H1 (cell line): ENCODE measurements at places on chromosomes 12 and 14. TPM values are rescaled to one million over a fixed set of nuclear protein-coding genes. Genes with fewer than 3 reads are reported as not detected.
A peak's percentile ranks its signal among the peaks of the same experiment; 100 is the strongest.

- DNase-seq, result no peak
Measured at GRCh38 chr12:54535474-54535873, 13.9 kb upstream of the PDE1B start.

DNA sequence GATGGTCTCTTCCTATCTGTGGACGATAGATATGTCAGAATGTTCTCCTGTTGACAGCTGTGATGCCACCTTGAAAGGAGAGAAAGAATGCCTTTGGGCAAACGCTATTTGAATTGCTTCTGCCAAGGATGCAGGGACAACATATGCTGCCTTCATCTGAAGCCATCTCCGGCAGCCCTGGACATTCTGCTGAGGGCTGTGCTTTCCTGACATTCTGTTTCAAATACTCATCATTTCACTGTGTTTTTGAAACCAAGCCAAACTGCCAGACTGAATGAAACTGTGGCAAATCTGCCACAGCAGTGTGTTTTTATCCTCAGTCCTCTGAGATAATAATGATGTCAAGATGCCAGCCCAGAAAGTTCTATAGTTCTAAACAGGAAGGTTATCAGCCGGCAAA, 85.8 kb upstream of the BCAT1 start:
- no peak for DNase-seq

Gene STYK1
- polyA plus RNA-seq, result 0.38 and 0.61 TPM in 2 replicates

GRCh38 chr12:50986966-50987737, 34.8 kb downstream of the HIGD1C start:
- DNase-seq, result no peak

- DNase-seq, result no peak
Measured at GRCh38 chr14:31024010-31024480, 1.4 kb upstream of the AP4S1 start.

DNA sequence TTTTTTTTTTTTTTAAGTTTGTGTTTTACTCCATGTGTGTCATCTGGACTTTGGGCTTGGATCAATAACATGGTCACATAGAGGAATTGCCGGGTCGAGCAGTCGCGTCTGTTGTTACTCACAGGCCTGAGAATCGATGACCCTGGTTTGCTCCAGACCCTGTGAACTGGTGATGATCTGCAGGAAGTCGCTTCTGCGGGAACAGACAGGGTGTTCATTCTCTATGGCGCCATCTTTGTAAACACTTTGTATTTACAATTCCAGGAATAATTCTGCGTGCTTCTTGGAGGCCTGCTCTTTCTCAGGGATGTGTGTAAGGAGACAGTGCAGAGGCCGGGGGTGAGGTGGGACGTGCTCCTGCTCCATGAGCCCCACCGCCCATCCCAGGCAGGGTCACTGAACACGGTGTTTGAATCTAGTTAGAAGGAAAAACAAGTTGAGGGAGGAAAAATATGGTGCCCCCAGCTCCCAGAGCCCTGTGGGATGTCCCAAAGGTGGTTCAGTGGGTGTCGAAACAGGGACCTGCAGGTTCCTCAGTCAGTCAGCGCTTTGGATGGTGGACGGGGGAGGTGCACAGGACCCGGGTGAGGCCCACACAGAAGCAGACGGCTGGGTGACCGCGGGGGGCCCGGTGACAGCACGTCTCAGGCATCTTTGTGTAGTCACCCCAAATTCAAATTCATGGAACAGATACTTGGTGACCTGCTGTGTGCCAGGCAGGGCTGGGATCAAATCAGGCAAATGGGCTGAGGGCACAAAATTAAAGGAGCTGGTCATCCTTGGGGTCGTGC, 58.8 kb downstream of the ADGRD1 start:
- DNase-seq, result no peak

DNA sequence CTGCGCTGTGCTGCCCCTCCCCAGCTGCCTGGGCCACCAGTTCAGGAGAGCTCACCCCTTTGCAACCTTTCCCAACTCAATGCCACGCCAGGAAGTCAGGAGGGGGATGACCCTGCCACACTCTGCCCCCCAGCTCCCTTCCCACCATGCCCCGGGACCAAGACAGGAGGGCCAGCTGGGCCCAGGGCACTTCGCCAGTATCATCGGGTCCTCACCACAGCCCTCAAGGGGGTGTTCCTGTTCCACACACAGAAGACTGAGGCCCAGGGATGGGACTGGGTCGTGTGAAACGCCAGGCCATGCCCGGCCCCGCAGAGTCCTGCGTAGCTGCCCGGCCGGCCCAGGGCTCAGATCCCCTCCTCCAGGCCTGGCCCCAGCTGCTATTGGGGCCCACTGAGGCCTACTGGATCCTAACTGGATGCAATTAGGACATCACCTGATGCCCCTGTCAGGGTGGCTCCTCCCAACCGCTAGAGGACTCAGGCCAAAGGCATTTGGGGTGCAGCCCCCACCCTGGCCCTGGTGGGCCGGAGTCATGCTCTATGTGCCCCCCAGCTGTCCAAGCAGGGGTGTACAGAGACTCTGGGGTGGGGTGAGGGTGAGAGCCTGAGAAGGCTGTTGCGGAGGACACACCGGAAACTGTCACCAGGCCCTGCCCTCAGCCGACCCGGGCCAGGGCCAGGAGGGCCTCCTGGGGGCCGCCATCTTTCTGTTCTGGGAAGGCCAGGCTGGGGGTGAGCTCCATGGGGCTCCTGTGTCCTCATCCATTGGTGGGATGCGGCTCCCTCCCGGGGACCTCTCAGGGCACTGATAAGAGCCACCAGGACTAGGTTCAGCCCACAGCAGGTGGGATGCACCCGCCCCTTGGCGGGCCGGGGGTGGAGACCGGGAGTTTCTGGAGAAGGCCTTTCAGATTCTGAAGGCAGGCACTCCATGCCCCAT, 29.3 kb upstream of the ANKRD9 start:
- DNase-seq, result no peak

Gene SETD3
- polyA plus RNA-seq, result 16.0 and 24.0 TPM in 2 replicates

GRCh38 chr14:99603471-99604277, at the start of gene CCDC85C:
TSS of gene CCDC85C (minus strand) at chr14:99604207. CDS start at chr14:99603959, 248 bp downstream.
- DNase-seq, result peak; percentile 71

Gene ALG10B
- 5.4 and 10.7 TPM in 2 replicates for polyA plus RNA-seq

- peak; percentile 71 for DNase-seq
Measured at GRCh38 chr12:23055004-23055403, 430.0 kb downstream of the ETNK1 start.

DNA sequence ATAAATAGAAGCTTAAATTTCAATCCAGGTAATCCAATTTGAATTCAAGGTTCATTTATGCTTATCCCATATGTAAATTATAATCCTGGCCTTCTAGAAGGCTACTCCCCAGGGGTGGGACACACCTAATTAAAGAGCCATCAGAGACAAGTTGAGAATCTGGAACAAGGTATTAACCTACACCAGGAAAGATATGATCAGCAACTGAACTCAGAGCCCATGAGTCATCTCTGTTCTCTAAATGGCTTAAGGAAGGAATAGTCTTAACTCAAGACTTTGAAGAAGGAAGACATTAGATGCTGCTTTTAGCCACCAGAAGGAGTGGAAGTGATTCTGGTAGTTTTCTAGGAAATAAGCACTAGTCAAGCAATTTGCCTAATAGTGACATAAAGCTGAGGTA, 88.0 kb downstream of the KIF21A start:
- DNase-seq, result no peak

- no peak for DNase-seq
Measured at GRCh38 chr12:94258593-94258992, 110.2 kb downstream of the PLXNC1 start.

GRCh38 chr14:68491793-68492192, 301.1 kb downstream of the ZFP36L1 start:
- DNase-seq, result no peak

- DNase-seq, result no peak
Measured at GRCh38 chr14:53999061-53999488, 42.5 kb upstream of the BMP4 start.

- DNase-seq, result no peak
Measured at GRCh38 chr12:101794574-101794973, 36.2 kb downstream of the GNPTAB start.

DNA sequence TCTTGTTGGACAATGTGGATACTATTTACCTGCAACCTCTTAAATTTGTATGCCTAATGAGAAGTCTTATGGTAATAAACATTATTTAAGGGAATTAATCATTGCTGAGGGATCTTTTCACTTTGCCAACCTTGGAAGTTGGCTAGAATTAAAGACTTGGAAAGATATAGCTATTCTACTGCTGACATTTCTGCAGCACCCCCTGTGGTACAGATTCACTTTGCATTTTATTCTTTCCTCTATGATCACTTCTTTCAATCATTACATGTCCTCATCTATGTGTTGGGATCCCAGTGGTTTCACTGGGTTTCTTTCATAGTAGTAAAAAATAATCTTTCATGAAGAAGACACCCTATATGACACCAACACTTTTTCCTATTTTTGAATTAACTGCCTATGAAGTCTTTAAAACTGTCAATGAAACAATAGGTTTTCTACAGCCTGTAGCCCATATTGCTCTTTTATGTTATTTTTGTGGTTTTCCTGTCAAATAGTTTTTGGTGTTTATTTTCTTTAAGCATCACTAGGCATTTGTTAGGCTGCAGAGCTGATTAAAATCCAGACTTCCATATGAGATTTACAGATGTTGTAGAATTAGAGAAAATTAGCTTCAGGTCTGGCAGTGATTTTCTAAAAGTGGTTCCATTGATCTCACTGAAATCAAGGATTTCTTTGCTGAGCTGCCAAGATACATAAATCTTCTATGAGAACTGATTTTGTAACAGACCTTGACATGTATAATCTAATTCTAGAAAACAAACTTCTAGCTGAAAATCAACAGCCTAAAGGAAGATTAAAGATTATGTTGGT, 256.1 kb downstream of the NAV3 start:
- DNase-seq, result no peak

- DNase-seq, result no peak
Measured at GRCh38 chr12:58283553-58283952, 342.2 kb downstream of the ATP23 start.

Gene WIF1
- polyA plus RNA-seq, result 1.7 and 1.8 TPM in 2 replicates

DNA sequence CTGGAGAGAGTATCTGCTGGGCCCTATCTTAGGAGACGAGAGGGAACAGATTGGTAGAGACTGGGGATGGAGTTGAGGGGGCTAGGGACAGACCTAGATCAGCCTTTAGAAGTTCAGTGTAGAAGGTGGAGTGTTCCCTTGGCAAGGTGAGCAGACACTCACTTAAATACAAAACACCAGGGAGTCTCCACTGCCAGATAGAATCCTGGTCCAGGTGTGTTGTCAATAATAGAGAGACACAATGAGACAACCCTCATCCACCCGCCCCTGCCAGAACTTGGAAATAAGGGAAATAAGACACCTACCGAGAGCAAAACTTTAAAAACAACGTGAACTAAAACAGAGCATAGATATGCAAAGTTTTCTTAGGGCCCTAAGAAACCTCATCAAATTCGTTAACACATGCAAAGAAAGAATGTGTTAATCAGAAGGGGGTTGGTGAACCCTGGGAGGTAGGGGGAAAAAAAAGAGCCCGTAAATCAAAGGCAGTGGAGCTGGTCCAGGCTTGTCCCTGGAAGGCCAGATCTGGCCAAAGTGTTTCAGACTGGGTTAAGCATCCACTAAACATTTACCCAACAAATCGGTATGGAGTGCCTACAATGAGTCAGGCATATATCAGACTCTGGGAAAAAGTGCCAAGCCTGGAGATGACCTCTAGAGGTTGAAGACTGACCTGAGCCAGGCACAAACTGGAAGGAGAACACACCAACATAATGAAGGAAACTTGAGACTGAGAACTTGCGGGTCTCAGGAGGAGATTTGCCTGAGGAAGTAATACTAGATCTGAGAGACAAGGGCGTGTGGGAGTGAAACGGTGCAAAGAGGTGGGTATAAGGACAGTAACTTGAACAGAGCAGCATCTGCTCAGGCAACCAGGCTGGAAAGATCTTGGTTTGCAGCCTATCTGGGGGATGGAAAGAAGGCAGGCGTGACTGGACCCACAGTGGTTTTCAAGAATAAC, 37.0 kb upstream of the OTX2 start:
- DNase-seq, result peak; percentile 66

Gene SYCP3
- polyA plus RNA-seq, result 0.02 TPM in 1 of 2 replicates, not detected in the other

DNA sequence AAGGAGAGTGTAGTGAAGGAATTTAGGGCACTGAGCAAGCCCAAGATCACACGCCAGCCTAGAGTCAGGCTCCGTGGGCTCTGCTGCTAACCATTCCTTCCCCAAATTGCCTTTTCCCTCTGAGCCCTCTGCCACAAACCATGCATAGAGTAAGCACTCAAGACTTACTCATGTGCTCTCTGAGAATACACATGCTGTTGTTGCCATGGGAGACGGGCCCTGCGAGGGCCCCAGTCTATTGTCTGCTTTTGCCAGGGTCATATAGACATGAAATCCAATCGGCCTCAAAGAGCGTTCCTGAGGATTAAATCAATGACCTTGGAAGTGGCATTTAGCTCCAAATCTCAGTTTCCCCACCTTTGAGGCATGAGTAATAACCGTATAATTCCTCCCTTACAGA, 48.7 kb upstream of the WSCD2 start:
- no peak for DNase-seq

- DNase-seq, result no peak
Measured at GRCh38 chr12:129662234-129662633, 241.6 kb downstream of the TMEM132D start.

DNA sequence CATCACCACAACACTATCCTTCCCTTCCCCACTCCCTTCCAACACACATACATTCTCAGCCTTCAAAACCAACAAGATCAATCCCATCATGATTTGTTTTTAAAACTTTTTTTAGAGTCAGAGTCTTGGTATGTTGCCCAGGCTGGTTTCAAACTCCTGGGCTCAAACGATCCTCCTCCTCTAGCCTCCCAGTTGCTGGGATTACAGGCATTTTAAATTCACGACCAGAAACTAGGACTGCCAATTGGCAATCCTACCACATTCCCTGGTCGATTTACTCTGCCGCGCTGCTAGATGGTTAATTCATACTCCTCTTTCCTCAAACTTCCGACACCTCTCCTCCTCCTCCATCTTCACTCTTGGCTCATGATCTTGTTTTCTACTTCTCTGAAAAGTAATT, 37.5 kb upstream of the TMCC3 start:
- DNase-seq, result no peak

DNA sequence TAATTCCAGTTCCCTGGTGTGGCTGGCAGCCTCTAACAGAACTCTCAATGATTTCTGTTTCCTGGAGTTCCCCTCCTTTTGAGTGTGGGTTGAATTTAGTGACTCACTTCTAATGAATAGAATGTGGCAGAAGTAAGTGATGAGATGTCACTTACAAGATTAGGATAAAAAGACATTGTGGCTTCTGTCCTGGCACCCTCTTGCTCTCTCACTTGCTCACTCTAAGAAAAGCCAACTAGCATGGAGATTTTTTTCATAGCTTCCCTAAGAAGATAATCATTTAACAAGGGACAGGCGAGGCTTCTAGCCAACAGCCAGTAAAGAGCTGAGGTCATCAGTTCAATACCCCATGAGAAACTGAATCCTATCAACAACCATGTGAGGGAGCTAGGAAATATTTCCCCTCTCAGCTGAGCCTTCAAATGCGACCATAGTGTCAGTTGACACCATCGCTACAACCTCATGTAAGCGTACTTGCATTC, 156.7 kb downstream of the TMTC3 start:
- DNase-seq, result no peak

- no peak for DNase-seq
Measured at GRCh38 chr12:130872179-130873096, 572 bp downstream of the RAN start.

DNA sequence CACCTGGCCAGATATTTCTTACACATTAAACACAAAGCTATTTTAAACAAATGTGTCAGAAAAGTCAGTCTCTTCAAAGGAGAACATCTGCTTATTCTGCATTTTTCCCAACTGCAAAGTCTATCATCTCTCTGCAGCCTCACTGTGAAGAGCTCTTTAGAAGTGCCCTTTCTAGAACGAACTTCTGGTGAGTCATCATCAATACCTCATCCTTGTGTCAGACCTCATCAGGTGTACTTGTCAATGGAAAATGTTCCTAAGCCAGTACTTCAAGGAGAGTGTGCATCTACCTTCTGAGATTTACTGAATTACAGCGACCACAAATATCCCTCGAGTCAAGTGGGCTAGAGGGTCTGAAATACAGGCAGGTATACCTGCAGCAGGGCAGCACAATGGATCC, 457.3 kb downstream of the LRIG3 start:
- no peak for DNase-seq

Gene TAS2R10
- 0.08 and 0.14 TPM in 2 replicates for polyA plus RNA-seq
